GM12892 (cell line): ENCODE measurements at places on chromosomes 6 and 20.
A peak's percentile ranks its signal among the peaks of the same experiment; 100 is the strongest.

- DNase-seq, result no peak
Observed at GRCh38 chr6:150547502-150548222, 52.0 kb upstream of the PLEKHG1 start.

DNA sequence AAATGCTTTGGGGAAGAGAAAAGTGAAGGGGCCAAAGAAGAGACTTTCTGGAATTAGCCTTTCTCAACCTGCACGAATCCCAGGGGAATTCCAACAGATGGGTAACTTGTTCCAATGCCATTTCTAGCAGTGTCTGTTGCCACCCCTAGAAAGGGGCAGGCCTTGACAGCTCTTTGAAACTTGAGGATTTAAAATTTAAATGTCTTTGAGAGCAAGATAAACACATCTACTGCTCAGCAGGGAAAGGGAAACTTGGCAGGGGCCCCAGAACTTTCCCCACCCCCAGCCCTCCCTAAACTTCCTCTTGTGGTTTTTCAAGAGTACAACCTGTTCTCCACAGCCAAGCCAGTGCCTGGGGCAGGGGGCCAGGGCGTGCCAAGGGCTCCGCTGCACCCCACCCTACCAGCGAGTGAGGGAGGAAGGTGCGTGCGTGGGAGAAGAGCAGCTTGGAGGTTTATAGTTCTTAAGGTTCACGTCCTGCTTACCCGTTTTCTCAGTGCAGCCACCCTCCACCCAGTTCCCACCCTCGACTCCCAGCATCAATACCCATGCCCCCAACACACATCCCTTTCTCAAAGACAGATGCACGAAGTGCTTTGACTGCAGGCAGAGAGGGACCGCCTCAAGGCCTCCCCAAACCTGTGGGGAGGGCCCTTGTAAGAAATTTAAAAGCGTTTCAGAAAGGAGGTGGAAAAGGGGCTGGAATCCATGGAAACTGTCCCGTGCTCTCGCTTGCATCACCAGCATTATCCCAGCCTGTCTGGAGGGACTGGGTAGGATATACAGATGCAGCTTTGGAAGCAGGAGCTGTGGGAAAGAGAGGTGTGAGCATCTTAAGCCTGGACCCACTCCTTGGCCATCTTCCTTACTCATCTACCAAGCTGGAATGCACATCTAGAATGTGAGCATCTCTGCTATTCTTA is 4.5 kb upstream of the TAF8 start:
- DNase-seq, result no peak

- DNase-seq, result no peak
Observed at GRCh38 chr6:3329393-3330051, 70.8 kb downstream of the PSMG4 start.

DNA sequence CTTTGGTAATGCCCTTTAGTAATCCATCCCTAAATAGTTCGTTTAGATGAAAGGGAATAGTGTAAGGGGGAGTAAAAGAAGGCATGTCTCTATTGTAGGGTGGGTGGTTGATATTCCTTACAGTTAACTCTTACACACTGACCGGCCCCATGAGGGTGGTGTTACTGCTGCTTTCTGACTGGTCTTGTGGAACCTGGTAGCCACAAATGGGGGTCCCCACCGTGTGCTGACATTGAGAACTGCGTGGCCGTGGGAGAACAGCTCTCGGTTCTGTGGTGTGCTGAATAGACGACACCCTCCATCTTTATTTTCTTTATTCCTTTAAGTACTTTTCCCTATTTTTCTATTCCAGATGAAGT is 19.3 kb downstream of the MRAP2 start:
- no peak for DNase-seq

- no peak for DNase-seq
Observed at GRCh38 chr6:17047889-17048288, 54.0 kb upstream of the STMND1 start.

DNA sequence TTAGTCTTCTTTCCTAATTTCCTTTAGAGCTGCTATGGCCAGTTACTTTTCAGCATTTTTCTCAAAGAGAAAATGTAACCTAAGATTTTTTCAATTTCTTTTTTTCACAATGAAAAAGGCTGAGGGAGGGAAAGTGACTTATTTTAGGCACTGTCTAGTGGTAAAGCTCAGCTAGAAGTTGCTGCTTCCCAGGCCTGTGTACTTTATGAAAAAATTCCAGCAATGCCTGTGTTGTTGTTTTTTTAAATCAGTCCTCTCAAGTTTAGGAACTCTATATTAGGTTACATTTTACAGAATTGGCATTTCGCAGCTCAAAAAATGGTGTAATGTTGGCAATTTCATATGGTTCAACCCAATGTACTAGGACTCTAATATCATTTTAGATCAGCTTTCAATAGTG is 269.6 kb downstream of the ARID1B start:
- no peak for DNase-seq

DNA sequence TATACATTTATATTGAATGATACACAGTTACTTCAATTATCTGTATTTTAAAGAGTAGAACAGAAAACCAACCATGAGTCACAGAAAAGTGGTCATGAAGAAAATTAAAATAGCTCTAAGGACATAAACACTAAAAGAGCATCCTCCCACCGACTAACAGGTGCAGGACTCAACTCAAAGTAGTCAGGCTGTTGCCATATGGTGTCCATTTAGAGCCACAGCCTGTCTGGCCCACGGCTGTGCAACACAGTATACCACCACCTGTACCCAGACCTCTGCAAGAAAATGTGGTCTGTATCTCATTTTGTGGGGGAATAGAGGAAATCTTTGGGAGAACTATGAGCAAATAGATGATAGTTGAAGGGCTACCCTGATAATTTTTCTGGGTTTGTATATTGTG is 449.8 kb upstream of the RNF217 start:
- no peak for DNase-seq

GRCh38 chr6:144265390-144265789 is 19.7 kb upstream of the UTRN start:
- DNase-seq, result no peak

DNA sequence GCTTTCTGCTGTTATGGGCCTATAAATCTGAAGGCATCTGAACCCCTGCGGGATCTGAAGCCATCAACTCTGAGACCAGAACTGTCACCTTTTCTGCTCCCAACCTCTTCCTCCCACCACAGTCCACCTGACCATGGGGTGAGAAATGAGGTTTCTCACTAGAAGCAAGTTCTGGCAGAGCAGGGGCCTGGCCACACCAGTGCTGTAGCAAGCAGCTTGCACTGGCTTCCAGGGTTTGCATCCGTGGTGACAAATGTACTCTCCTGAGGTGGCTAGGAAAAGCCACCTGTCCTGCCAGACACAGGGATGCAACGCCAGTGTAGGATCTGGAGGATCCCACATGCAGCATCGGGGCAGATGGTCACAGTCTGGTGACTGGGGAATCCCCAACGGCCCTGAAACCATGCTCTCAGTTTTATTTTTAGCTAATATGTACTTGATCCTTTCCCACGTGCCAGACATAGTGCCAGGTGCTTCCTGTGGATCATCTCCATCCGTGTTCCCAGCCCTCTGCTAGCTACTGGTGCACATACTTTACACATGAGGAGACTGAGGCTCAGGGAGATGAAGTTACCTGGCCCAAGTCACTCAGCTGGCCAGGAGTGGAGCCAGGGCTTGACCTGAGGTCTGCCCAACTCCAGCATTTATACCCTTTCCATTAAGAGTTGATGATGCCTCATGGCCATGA is 122.1 kb upstream of the SPACA1 start:
- peak; percentile 27 for DNase-seq

- no peak for DNase-seq
Observed at GRCh38 chr6:30167101-30167500, 3.8 kb downstream of the TRIM15 start.
